ENCODE measurements at places on chromosomes 5 and 9. TPM values are rescaled to one million over a fixed set of nuclear protein-coding genes. Genes with fewer than 3 reads are reported as not detected.
A peak's percentile ranks its signal among the peaks of the same experiment; 100 is the strongest.

DNA sequence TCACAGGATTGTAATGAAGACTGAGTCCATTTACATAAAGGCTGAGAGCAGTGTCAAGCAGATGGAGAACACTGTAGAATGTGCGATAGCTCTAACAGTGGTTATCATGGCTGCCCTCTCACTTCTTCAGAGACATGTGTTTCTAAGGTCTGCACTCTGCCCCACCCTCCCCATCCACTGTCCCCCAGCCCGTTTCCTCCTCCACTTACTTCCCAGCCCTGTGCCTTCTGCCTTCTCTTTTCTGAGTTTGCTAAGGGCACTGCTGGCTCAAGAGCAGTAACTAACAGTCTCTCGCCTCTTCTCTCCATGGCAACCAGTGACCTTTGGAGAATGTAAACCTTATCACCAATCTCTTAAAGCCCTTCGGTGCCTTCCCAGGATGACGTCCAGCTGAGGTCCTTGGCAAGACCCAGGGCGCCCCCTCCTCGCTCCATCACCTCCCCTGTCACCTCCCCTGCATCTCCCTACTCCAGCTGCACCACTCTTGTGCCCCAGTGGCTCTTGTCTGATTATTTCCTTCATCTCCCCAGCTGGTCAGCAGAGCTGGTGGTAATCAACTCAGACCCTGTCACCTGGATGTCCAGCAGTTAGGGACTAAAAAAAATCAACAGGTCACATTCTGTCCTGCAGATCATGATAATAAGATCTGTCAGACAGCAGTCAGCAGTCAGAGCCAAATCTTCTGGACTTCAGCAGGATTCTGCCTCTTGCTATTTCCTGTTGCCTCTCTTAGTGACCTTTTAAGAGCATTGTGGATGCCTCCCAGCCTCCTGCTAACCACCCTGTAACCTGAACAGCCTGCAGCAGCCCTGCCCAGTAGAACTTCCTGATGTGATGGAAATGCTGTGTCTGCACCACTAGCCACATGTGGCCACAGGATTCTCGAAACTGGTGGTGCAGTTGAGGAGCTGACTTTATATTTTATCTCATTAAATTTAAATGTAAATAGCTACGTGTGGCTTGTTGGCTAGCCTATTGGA lies 9.0 kb downstream of the FXN start:
- no peak for DNase-seq

GRCh38 chr5:146877783-146878475 lies 628 bp downstream of the PPP2R2B start:
- DNase-seq, result peak; percentile 24

DNA sequence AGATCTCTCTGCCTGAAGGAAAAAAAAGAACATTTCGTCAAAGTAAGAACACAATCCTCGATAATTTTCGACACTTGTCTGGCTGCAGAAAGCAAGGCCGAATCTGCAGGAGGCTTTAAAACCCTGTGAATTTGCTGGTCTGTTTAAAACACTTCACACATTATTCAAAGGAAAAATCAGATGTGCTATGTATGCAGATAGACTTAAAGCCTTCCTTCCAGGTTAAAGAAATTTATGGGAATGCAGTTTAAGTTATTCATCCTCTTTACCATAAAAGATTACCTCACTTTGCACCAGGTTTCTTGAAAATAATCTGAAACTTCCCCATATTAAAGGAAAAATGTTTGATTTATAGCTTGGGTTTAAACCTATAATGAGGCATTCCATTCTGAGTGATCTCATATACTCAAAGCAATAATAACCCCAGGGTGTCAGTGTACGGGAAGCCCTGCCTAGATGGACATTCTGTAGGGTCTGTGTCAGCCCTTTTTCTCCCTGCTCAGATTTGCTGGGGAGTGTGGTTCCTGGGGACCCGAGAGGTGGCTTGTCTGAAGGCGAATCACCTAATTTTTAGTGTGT lies 323.5 kb upstream of the SLC24A2 start:
- no peak for DNase-seq

PCDHGB1 gene
- not detected for total RNA-seq

KIF12 gene
- not detected for total RNA-seq

GRCh38 chr5:54900984-54901725 lies 84.2 kb downstream of the ESM1 start:
- DNase-seq, result peak; percentile 11

- DNase-seq, result no peak
Observed at GRCh38 chr9:128310461-128310860, 11.8 kb downstream of the TRUB2 start.

HEMGN gene
- 1.5 TPM for total RNA-seq

- no peak for DNase-seq
Observed at GRCh38 chr9:114928671-114929070, 1.7 kb downstream of the TNFSF8 start.

GRCh38 chr5:75363726-75364495 lies 26.9 kb downstream of the HMGCR start:
- no peak for DNase-seq

- DNase-seq, result no peak
Observed at GRCh38 chr5:148569948-148570347, 84.4 kb downstream of the HTR4 start.

GRCh38 chr9:104746798-104747197 lies 685 bp upstream of the NIPSNAP3A start:
- DNase-seq, result no peak

- no peak for DNase-seq
Observed at GRCh38 chr5:127686424-127686823, 16.8 kb upstream of the CCDC192 start.

PKD2L2 gene
- total RNA-seq, result not detected

DNA sequence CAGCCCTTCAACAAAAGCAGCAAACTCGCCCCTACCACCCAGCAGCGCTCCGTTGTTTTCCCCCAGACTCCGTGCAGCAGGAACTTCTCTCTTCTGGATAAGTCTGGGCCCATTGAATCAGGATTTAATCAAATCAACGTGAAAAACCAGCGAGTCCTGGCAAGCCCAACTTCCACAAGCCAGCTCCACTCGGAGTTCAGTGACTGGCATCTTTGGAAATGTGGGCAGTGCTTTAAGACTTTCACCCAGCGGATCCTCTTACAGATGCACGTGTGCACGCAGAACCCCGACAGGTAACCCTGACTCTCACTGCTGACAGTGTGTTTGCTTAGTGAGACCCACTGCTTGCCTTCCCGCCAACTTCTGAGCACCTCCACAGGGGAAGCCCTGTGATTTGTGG lies 81.8 kb downstream of the PRDM6 start:
- no peak for DNase-seq

DNA sequence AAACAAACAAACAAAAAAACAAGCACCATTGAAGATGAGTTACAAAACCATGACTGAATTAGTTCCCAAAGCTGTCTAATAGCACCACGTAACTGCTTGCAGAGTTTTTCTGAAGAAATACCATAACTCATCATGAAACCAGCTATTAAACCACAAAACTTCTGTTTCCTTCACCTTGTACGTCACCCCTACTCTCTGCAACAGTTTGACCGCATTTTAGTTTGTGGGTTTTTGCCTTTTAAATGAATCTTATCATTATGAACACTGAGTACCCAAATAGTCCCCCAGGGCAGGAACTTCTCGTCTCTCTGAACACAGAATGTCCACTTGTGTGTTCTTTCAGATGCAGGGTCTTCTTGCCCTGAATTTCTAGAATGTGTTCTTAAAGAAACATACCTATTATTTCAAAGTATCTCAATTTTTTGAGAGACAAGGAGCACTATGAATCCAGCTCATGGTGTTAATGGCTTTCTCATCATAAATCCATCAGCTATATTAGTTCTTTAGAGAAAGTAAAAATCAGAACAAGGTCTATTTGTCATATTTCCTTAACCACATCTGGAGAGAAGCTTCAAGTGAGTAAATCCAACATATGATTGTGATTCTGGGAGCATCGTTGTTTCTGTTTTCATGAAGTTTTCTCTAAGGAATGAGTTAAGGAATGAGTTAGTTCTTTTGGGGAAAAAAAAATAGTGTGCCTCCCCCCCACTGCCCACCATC lies 210.6 kb downstream of the AUH start:
- DNase-seq, result peak; percentile 70

GRCh38 chr9:93071464-93071863 lies 13.0 kb downstream of the SUSD3 start:
- DNase-seq, result no peak

GRCh38 chr5:150106674-150107426 lies 20.5 kb upstream of the CSF1R start:
- no peak for DNase-seq

DNA sequence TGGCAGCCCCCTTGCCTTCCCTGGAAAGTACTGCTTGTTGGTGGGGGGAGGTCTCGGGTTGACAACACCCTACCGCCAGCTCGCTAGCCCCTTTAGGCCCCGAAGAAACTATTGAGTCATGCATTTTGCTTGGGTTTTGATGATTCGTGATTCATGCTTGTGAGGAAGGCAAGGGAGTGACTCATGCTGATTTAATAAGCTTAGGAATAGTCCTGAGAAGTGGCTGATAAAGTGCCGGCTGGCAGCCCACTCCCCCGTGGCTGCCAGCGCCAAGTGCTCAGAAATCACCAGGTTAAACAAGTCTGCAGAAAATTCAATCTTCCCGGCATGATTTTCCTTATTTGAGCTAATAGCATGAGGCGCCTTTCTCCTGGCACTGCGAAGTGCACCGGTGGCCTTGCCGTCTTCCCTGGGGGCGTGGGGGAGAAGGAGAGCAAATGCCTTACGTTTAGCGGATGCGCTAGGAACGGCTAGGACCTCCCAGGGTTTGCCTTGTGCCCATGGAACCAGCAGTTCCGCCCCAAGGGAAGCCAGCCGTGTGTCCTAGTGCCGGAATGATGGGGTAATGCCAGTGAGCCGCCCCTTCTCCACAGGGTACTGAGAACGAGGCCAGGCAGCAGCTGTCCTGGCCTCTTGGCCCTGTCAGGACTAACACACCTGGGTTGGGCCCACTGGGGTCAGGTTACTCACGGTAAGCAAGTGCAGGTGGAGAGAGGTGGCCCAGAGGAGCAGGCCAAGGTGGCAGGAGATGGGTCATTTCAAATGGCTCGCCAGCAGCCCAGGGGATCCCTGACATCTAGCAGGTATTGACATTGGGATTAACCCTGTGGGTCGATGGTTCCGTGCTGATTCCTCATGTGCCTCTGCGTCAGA lies 151.9 kb downstream of the MACROH2A1 start:
- peak; percentile 15 for DNase-seq

GRCh38 chr5:95777441-95777840 lies 45.1 kb downstream of the GLRX start:
- DNase-seq, result no peak

- DNase-seq, result no peak
Observed at GRCh38 chr5:81422671-81423070, 28.7 kb upstream of the ACOT12 start.

- no peak for DNase-seq
Observed at GRCh38 chr5:16135003-16135402, 44.6 kb downstream of the MARCHF11 start.

DNA sequence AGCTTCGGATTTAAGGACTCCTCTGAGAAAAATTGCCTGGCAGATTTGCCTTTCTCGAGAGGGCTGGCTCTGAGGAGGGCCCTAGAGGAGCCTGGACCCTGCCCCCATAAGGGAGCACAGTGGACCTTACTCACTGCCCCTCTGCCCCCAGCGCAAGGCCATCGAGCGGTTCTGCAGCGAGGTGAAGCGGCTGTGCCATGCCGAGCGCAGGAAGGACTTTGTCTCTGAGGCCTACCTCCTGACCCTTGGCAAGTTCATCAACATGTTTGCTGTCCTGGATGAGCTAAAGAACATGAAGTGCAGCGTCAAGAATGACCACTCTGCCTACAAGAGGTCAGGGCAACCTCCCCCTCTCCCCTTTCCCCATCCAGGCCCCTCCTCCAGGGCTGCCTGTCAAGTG lies 34.6 kb downstream of the CYFIP2 start:
- no peak for DNase-seq

CENPH gene
- total RNA-seq, result 47.3 TPM

GRCh38 chr5:100731768-100732167 lies 171.3 kb downstream of the ST8SIA4 start:
- DNase-seq, result peak; percentile 4

DNA sequence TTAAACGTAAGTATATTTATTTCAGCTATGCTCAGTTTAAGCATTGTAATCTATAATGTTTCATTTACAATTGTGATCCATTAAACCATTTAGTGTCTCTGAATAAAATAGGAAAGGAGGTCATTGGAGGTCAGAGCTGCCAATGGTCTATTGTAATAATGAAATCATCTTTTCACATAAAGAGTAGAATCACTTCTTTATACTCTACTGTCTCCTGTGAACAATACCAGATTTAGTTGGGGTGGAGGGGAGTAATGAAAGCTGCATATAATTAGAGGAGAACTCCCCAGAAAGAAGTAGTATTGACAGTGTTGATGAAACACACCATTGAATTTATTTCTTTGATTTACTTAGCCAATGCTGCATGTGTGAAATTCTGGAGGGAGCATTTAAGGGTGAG lies 35.1 kb upstream of the ZFYVE16 start:
- no peak for DNase-seq

PHF24 gene
- total RNA-seq, result 1.1 TPM

GRCh38 chr9:128043467-128043868 lies 23.7 kb downstream of the NAIF1 start:
- DNase-seq, result no peak

SPATA31E1 gene
- not detected for total RNA-seq

GRCh38 chr5:57054671-57055070 lies 102.7 kb upstream of the MIER3 start:
- no peak for DNase-seq

PCDHB4 gene
- not detected for total RNA-seq

All from activated T-cell treated with anti-CD3 and anti-CD28 coated beads, Interleukin-2, amount 50 U/mL, for 72 hours (primary cell).